ENCODE measurements at places on chromosomes 4 and X. TPM values are rescaled to one million over a fixed set of nuclear protein-coding genes. Genes with fewer than 3 reads are reported as not detected.

The SMIM20 gene
- 6.8 TPM for polyA plus RNA-seq

GRCh38 chr4:35538807-35539206 lies 705.5 kb downstream of the ARAP2 start:
- DNase-seq = no peak

The TMPRSS11F gene
- polyA plus RNA-seq = not detected

The ANXA10 gene
- polyA plus RNA-seq = not detected

DNA sequence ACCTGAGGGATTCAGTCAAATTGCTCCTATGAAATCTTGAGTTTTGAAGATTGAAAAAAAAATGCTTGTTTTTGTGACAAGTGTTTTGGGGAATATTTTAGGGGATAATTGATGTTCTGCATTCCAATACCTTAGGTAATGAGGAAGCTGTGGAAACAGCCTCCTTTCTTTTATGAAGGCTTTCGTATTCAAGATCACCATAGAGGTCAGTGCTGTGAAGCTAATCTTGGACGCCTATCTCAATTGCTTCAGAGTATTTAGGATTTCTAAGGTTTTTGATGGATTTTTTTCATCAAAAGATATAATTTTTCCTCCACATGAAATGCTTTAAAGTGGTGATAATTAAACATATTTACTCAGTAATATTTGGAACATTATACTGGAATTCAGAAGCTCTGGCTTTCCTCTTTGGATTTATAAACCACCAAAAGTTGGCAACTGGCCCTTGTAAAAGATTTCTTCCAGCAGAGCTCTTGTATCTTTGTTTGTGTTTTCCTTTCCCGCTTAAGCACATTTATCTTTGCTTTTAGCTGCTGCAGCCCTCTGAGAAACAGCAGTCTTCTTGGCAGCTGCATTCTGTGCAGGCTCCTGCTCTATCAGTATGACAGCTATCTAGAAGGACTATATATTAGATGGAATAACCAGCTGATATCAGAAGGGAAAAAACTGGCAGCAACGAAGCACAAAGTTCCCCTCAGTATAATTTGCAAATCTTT lies 63.7 kb downstream of the HMGB2 start:
- no peak for DNase-seq
